A172 (cell line): ENCODE measurements at places on chromosomes 16 and 17. TPM values are rescaled to one million over a fixed set of nuclear protein-coding genes. Genes with fewer than 3 reads are reported as not detected.
A peak's percentile ranks its signal among the peaks of the same experiment; 100 is the strongest.

GRCh38 chr16:89727406-89728120, 6.2 kb downstream of the ZNF276 start:
- DNase-seq: peak; percentile 64

- DNase-seq: peak; percentile 93
Observed at GRCh38 chr16:86823888-86824671, 245.7 kb downstream of the FOXL1 start.

- DNase-seq: peak; percentile 74
Observed at GRCh38 chr17:51000835-51001638, 119.6 kb downstream of the SPAG9 start.

Gene CIBAR2
- 1.2 TPM in 1 of 2 replicates, not detected in the other for total RNA-seq
